ENCODE measurements at places on chromosomes 4 and X.

GRCh38 chrX:1392376-1393068 is 609 bp upstream of the SLC25A6 start:
- DNase-seq, result no peak

- no peak for DNase-seq
These were observed 66.2 kb downstream of the EGF start for GRCh38 chr4:109978704-109979454.

GRCh38 chr4:115720611-115721010 is 607.2 kb upstream of the NDST4 start:
- DNase-seq, result no peak

DNA sequence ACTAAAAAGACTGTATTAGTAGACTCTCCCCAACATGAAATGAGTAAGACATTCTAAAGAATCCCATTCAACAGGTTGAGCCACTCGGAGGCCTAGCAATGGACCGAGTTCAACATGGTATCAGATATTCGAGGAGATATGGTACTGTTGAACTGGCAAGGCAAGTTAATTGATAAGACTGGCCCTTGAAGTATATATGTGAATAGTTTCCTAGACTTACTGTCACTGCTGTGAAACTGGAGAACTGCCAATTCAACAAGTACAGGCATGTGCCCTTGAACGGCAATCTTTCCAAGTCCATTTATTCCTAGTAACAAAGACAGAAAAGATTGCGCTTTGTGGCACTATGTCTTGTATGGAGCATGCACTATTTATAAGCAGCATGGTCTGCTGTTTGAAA is 24.4 kb downstream of the FAT1 start:
- DNase-seq, result no peak

DNA sequence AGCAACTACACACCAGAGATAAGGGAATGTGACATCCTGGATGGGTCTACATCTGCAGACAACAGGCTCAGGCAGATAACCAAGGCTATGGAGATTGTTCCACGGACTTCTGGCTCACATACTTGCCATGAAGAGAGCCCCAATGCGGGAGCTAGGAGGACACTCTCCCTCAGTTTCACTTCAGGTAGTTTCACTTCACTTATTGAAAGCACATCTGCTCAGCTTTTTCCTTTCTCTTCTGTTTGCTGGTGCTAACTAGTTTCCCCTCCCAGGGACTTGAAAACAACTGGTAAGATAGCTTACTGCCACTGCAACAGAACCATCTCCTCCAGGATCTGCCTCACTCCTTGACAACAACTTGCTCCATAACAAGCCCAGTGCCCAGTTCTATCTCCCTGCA is 1.4 kb upstream of the CT47C1 start:
- DNase-seq, result no peak

DNA sequence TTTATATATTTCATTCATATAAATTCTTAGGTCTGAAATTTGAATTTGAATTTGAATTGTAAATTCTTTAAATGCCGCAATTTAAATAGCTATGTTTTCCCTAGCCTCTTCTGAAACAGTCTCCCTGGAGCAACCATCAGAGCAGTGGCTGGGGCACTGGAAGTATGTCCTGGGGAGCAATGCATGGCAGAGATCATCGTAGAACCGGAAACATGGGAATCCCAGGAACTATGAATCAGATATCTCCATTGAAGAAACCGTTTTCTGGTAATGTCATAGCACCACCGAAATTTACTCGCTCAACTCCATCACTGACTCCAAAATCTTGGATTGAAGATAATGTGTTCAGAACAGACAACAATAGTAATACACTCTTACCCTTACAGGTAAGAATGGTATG is 4.9 kb downstream of the CPEB2 start:
- no peak for DNase-seq

- no peak for DNase-seq
These were observed 302.7 kb downstream of the PACRGL start for GRCh38 chr4:21002976-21003375.

GRCh38 chr4:78803983-78804382 is 27.8 kb downstream of the BMP2K start:
- DNase-seq, result no peak

DNA sequence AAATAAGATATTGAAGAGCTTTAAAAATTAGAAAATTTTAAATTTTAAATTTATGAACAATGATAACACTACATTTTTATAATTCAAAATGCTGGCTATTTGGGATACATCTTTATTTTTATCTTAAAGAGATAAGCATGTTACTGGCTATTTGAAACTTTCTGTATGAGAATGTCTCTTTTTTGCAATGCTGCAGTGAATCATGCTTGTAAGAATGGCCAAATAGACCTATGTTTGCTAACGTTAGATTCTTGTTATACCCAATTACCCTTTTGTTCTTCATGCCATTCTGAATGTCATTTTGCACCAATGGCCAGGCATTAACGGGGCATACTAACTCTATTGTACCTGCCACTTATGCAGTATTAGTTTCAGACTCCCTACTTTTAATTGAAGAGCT is 49.5 kb downstream of the SLIT2 start:
- DNase-seq, result no peak

- no peak for DNase-seq
These were observed 26.4 kb downstream of the TRMT44 start for GRCh38 chr4:8467016-8467415.

GRCh38 chr4:182400790-182401189 is 157.6 kb downstream of the TENM3 start:
- DNase-seq, result no peak

- DNase-seq, result no peak
These were observed 33.2 kb upstream of the SLC9A7 start for GRCh38 chrX:46791927-46792809.

All from esophagus squamous epithelium (tissue), 5 donors.